ENCODE measurements at places on chromosomes 5 and 9. TPM values are rescaled to one million over a fixed set of nuclear protein-coding genes. Genes with fewer than 3 reads are reported as not detected.

DNA sequence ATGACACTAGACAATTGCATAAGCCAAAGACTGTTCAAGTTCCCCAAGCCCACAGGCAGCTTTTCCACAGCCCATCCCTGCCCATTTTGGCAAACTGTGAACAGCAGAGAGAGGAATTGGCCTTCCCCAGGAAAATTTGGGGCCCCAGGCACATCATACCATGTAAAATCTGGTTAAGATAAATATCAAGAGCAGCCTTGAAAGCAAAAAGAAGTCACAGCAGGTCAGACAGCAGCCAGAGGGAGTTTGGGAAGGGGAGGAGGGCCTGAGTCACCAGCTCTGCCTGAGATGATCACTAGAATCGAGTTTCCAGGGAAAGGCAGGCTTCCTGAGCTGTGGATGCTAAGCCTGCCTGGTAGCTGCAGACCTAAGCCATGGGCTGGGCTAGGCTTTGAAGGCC, 179.2 kb downstream of the RFK start:
- DNase-seq, result peak; percentile 14

Gene CCL27
- not detected for total RNA-seq

- DNase-seq, result peak; percentile 20
These were observed 41.8 kb downstream of the NUP214 start for GRCh38 chr9:131167146-131167692.

DNA sequence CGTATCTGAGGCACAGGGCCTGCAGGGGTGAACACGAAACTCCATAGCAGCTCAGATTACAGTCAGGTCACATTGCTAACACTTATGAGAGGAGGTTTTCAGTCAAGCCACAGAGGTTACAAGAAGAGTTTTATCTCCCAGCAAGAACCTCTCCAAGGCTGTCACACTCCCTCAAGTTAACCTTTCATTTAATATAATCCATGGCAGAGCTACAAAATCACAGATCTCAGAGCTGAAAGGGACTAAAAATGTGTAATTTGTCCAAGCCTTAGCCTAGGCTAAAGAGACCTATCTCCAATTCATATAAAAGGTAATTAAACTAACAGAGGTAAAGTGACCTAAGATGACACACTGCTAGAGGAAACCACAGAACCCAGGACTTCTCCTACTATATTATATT, 57.2 kb downstream of the MLANA start:
- DNase-seq, result no peak

DNA sequence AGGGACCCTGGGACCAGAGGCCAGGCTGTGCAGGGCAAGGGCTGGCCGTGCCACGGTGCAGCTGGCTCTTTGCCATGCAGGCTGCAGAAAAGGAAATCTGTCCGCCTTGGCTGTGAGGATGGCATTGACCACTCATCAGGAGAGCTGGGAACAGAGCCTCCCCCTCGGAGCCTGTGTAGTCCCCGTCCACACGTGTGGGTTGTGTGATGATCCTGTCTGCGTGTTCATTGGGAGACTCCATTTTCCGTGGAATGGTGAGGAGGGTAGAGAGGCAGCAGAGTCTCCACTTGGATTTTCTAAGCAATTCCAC, 47.7 kb downstream of the EHMT1 start:
- DNase-seq, result no peak

Gene GCNT4
- total RNA-seq, result 7.9 TPM

GRCh38 chr9:112050544-112051475, 124.3 kb downstream of the SUSD1 start:
- DNase-seq, result peak; percentile 76

DNA sequence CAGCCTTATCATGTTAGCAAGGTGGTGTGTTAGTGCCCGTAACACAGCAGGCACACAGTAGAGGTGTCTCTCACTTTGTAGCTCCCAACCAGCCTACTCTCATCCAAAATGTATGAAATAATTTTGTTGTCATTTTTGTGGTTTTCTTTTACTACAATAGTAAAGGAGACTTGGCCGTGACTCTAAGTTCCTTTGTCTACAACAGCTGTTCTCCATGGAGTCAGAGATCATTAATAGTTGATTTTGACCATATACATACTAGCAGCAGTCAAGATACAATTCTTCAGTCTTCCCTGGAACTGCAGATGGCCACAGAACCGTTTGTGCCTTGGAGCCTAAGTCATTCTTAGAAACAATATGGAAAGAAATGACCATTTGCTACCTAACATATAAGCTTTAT, 567.1 kb downstream of the TLR4 start:
- no peak for DNase-seq

Gene CEP72
- 7.6 TPM for total RNA-seq

- DNase-seq, result no peak
These were observed 1026.0 kb upstream of the ARRDC3 start for GRCh38 chr5:92409134-92409533.

- no peak for DNase-seq
These were observed 225.0 kb downstream of the VPS13A start for GRCh38 chr9:77402286-77402685.

Gene PCDHB8
- total RNA-seq, result 0.63 TPM

DNA sequence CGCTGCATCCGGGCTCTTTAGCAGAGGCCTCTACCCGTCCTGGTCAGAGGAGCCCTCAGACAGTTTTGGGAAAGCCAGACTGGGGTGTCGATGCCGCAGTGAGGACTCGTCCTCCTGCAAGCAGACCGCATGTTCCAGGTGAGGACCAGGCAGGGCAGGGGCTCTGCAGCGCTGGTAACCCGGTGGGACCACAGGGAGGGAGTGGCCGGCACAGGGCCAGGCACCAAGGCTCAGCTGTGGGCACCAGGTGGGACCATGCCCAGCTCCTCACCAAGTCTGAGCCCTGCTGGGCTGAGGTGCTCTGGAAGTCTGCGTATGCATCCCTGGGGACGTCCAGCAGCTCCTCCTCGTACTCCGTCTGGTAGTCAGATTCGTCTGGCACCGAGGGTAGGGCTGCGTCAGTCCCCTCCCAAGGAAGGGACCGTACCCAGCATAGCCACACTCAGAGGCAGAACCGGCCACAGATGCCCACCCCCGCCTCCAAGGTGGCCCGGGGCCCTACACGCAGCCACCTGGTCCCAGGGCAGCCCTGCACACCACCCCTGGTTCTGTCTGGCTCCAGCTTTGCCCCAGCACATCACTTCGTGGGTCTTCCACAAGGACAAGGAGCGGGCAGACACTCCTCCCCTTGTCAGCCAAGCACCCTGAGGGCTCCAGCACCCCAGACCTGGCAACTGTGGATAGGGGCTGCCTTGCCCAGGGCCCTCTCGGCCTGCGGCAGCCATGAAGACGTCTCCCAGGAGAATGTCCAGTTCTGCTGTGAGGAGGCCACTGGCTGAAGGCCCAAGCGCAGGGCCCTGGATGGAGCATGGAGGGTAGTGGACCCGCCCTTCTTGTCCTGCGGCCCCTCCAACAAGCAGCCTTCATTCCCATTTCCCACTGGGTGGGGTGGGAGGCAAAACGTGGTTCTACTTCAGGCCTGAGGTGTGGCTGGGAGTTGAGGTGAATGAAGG, 1.5 kb upstream of the NSMF start:
- no peak for DNase-seq

DNA sequence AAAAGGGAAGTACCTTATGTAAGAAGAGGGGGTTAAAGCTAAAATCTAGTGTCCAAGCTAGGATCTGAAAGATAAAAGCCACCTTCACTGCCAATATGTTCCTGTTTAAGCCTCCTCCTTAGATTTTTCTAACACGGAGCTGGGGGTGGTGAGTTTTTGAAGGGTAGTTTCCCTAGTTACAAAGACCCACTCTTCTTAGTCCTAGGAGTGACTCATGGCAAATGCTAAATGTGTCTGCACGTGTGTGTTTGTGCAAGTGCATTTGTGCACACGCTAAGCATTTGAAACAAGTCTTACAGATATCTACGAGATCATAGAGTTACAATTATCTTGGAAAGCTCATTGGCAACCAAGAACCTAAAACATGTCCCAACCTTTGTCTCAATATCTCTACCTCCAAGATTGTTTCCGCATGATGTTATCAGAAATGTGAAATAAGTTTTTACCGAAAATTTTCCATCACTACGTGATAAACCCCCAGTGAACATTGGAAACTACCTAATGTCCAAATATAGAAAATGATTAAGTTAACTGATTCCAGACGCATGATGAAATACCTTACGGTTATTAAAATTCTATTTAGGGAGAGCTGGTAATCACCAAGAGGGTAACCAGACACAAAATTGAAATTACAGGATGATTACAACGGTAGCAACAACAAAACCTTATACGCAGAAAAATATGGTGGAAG, 78.0 kb upstream of the HRH2 start:
- no peak for DNase-seq

- DNase-seq, result no peak
These were observed 125.9 kb upstream of the SARDH start for GRCh38 chr9:133864011-133864410.

Gene ADGRD2
- total RNA-seq, result not detected

GRCh38 chr5:120451445-120451844, 12.7 kb upstream of the PRR16 start:
- no peak for DNase-seq

Gene SEMA5A
- 27.0 TPM for total RNA-seq

DNA sequence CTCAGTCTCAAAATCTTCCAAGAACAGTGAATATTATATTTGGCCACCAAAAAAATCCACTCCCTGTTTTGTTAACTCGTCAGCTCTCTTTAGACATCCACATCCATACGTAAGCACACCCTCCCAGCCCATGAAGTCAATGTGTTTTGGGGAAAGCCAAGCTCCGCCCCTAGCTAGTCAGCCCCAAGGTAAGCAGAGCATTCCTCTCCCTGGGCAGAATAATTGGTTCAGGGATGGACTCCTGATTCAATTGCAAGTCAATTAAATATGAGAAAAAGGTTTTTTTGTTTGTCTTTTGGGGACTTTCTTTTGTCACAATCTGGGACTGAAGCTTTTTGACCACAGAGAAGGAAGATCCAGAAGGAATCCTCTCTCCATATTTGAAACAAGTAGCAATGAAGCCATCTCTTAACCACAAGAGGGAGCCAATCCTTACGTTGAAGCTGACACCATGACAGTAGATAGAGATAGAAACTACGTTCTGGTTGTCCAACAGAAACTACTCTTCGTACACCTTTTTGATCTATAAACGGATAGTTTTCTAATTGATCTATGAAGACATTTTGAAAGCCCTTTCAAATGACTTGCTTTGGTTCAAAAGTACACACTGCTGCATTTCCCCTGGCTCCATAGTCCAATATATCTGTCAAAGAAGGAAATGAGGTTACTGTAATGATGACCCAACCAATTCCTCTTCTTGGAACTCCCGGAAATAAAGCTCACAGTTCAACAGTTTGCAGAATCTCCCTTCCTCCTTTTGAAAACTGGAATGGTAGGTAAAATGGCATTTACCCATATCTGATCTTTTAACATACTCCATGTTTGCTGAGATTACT, 166.4 kb downstream of the TLE1 start:
- peak; percentile 60 for DNase-seq

- DNase-seq, result no peak
These were observed 19.5 kb downstream of the XRCC4 start for GRCh38 chr5:83096660-83097339.

- no peak for DNase-seq
These were observed 68.8 kb downstream of the ANKRD55 start for GRCh38 chr5:56164376-56164775.

- peak; percentile 58 for DNase-seq
These were observed at the start of gene SVEP1 for GRCh38 chr9:110579034-110579861. SVEP1 (minus strand) TSS chr9:110579741; CDS start chr9:110579543, 198 bp downstream.

DNA sequence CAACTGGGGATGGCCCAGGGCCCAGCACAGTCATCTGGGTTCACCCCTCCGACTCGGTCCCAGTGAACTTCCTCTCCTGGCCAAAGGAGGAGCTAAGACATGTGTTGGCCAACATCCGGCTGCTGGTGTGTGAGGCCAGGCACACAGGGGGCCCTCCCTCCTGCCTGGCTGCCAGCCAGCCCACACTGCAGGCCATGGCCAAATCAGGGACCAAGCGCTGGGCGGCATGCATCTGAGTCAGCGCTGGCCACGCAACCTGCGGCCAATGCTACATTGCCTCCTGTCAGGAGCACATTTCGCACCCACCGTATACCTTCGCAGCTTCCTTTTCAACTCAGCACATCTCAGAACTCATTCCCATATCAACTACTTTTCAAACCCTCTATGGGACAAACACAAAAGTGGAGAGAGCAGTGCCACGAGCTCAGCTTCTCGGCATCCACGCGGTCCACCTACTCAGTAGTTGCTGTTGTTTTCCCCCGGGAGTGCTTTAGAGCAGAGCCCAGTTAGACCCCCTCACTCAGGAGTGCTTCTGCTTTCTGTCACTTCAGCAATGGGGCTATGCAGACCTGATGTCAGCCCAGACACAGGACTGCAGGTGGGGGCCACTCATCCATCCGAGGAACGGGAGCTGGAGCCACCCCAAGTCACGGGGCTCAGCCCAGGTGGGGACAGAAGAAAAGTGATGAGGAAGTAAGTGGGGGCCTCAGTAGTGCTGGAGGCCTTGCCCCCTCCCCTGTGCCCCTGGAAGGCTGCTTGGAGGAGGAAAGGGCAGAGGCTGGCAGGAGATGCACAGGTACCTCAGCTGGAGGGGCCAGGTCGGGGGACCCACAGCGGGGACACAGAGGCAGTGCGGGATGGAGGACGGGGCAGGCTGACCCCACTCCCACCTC, 13.9 kb downstream of the NINJ1 start:
- peak; percentile 85 for DNase-seq

- no peak for DNase-seq
These were observed 12.3 kb upstream of the SPOUT1 start for GRCh38 chr9:128841694-128842492.

- no peak for DNase-seq
These were observed 72.9 kb upstream of the PAM start for GRCh38 chr5:102682101-102682647.

Gene ZBED3
- total RNA-seq, result 6.0 TPM

DNA sequence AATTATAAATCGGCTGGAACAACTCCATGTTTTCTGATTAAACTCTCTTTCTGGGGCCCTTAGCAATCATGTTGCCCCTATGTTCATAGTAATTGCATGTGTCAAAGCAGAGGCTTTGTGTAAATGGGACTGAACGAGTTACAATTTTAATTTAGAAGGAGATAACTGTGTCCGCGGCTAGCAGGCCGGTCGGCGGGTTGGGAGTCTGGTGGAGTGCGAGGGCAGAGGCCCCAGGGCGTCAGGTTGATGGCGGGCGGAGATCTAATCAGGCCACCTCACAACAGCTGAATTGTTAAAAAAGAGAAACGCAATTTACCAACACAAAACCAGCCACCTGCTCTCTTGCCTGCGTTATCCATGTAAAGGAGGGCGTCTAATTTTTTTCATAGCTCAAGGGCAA, 134.9 kb upstream of the LPCAT1 start:
- no peak for DNase-seq
